ENCODE measurements at places on chromosomes 12 and 14.
A peak's percentile ranks its signal among the peaks of the same experiment; 100 is the strongest.

DNA sequence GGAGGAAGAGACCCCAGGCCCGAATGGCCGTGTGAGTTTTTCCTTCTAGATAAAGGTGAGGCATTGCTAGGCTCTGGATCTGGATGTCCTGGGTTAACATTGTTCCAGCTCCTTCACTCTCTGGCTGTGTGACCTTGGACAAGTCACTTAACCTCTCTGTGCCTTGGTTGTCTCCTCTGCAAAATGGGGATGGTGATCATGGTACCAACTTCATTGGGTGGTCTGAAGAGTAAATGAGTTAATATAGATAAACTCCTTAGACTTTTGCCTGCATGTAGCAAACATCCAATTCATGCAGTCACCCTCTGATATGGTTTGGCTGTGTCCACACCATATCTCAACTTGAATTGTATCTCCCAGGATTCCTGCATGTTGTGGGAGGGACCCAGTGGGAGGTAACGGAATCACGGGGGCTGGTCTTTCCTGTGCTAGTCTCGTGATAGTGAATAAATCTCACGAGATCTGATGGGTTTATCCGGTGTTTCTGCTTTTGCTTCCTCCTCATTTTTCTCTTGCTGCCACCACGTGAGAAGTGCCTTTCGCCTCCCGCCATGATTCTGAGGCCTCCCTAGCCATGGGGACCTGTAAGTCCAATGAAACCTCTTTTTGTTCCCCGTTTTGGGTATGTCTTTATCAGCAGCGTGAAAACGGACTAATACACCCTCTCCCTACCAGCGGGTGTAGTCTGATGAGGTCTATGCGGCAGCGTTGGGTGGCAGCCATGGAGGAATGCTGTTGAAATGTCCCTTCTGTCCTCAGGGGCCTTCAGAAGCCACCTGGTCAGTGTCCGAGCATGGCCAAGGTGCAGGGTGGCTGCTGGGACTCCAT, 256.1 kb downstream of the GLT1D1 start:
- DNase-seq, result no peak

DNA sequence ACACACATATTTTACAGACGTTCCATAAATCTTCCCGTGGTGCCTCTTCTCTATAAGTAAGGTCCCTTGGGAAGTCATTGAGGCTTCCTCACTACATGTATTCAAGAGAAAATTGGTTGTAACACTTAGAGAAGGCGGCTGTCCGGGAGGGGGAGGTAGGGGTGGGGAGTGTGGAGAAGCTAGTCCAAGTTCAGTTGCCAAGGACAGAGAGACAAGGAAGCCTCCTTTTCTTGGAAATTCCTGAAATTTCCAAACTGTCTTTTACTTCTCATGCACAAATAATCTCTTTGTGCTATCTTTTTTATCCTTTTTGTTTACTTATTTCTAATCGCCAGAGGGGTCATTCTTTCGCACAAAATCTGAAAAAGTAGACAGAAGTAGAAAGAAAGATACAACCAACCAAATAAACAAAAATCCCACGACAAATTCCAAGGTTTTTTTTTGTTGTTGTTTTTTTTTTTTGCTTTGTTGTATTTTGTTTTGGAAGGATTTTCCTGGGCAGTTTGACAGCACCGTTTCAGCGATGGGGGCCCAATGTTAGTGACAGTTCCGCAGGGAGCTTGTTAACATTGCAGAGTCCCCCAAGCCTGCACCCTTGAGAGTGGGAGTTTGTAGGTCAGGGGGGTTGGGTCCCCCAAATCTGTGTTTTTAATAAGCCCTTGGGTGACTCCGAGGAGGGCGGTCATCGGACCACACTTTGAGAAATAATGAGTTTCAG, 45.2 kb downstream of the MAP1LC3B2 start:
- DNase-seq, result no peak

DNA sequence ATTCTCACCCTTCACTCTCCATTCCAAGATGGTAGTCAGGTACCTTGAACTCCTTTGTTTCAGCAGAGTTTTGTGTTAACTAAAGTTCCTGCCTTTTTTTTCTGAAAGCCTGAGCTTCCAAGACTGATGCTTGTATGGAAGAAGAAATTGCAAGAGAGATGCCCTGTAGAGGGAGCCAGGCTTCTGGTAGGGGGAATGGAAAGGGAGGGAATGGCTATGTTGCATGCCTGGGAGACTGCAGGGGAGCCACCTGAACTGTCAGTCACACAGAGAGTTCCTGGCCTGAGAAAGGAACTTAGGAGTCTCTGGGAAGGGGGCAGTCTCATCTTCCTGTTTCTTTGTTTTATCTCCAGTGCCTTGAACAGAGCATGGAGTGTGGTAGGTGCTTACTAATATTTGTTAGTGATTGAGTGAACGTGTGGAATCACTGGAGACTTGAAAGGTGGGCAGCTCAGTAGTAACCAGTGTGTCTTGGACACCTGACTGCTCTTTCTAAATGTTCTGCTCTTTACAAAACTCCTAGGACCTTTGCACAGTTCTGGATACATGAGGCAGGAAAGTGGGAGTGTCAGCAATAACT, 132.2 kb downstream of the ANO4 start:
- DNase-seq, result peak; percentile 58

DNA sequence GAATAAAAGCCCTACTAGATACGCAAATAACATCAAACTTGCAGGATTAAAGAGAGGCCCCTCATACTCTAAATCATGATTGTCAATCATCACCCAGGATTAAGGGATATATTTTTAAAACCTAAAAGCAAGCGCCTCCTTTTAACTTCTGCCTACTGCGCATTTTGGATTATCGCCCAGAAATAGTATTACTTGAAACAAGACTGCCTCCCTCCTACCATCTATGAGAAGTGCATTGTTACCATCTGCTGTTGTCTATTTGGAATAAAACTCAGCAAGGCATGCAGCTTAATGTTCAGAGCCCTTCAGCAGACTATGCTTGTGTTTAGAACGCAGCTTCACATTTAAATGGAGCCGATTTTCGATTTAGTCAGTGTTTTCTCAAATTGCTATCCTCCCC, 79.6 kb downstream of the EXOC5 start:
- DNase-seq, result peak; percentile 6

DNA sequence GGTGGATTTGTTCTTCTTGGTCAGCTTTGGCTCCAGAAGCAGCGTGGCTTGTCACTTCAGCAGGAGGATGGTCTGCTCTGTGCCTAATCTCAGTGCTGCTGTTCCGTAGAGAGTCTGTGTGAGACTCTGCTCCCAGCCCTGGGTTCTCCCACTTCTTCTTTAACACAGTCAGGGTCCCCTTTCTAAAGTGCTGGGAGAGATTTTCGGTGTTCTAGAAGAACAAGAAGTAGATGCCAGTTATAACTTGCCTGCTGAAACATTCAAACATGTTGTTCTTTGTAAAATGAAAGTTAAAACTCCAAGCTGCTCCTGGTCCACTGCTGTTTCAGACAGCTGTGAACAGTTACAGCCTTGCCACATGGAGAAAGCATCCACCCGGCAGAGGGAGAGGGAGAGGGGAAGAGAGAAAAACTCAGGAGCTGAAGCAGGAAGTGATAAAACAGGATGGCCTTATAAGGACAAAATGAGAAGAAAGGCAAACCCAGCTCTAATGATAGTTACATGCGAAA, 55.2 kb upstream of the CERS5 start:
- peak; percentile 76 for DNase-seq

- DNase-seq, result no peak
Measured at GRCh38 chr12:108633081-108633533, 587 bp downstream of the SELPLG start.

- DNase-seq, result peak; percentile 74
Measured at GRCh38 chr12:120116441-120116791, at the start of gene RAB35. Gene RAB35, minus strand, starts transcription at chr12:120116753. Its CDS starts 103 bp downstream, at chr12:120116650.

DNA sequence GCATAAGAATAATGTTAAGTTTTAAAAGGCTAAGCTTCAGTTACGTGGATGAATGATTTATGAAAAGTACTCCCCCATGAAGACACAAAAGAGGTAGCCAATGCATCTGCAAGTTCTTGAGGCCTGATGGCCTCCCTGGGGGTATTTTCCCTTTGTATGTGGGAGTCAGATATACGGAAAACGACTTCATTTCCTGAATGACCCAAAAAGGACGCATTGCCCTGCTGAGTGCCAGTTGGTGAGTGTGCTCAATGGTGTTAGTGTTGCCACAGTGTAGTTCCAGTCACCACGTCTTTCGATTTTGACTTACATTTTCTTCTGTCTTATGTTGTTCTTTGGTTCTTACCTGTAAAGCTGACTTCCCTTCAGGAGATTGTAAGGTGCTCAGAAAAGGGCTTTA, 8.0 kb downstream of the ETV6 start:
- peak; percentile 17 for DNase-seq

DNA sequence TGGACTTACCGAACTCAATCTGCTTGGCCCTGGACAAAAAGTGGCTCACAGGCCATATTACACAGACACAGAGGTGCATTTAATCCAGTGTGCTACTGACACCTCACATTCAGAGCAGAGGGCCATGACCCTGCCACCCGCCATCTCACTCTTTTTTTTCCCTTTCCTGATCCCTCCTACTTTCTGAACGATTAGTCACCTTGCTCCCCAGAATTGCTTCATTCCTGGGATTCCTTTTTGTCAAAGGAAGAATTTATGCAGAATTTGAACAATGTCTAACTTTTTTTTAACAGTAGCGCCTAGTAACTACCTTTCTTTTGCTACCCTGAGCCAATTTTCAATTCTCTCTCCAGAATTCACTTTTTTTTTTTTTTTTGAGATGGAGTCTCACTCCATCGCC, 4.6 kb downstream of the PKP2 start:
- peak; percentile 87 for DNase-seq

DNA sequence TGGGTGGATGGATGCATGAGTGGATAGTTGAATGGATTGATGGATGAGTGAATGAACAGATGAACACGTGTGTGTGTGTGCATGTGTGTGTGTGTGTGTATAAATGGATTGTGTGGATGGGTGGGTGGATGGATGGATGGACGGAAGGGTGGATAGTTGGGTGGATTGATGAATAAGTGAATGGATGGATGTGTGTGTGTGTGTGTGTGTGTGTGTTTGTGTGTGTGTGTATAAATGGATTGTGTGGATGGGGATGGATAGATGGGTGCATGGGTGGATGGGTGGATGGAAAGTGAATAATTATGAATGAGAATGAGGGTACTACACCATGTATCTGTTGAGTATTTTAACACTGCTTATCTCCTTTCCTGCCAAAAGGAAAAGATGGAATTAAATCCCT, 986 bp downstream of the KRT77 start:
- DNase-seq, result no peak

DNA sequence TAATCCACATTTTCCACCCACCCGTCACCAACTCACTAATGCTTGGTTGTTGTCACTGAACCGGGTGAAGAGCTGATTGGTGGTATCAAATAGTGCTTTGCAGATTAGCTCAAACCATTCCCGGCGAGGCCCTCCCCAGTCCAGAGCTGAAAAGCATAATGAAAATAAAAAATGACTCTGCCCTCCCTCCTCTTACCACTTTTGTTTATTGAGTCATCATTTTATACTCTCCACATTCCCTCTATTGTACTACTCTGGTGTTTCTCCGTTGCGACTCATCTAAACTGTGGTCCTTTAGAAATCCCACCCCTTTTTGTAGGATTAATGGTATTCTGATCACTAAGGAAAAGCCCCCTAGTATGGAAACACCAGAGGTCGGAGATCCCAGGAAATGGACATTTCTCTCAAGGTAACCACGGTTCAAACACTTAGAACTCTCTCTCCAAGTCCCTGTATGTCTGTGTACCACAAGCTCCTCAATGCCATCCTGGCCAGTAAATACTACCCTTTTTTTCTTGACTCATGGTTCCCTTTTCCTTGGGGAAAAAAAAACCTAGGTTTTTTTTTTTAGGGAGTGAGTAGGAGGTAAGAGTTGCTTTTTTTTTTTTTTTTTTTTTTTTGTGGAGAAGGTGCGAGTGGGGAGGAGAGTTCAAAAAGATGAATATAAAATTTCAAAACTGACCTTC, 42.0 kb downstream of the AREL1 start:
- no peak for DNase-seq

- DNase-seq, result no peak
Measured at GRCh38 chr14:97930166-97930565, 1133.0 kb downstream of the VRK1 start.

- no peak for DNase-seq
Measured at GRCh38 chr12:42448841-42449240, 122.9 kb downstream of the PPHLN1 start.

DNA sequence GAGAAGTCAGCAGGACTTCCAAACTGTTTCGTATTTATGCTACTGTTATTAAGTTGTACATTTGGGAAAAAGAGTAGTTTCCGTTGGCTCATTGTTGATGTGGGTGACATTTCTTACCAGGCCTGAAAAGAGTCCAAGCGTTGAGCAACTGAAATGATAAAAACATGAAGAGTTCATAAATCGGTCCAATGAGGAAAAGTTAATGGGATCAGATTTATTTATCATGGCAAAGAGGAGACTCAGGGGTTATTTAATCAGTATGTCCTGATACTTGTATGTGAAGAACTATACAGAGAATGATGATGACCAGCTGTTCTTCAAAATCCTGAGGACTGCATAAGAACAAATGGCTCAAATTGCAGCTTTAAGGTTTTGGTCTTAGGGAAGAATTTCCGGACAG, 7.7 kb downstream of the VRK1 start:
- DNase-seq, result no peak

DNA sequence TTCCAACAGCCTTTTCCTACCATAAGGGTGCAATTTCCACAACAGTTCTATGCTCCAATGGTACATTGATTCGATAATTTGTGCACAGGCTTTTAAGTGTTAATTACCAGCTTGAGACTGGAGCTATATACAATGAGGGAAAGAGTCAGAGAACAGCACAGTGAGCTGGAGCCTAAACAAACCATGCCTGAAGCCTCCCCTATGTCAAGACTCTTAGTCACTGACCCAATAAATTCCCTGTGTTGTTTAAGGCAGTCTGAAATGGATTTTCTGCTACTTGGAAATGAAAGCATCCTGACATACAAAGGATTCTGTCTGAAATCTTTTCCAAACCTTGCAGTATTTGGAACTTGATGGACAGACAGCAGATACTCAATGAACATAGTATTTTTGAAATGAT, 149.0 kb downstream of the EFCAB11 start:
- no peak for DNase-seq

GRCh38 chr14:80388980-80389711, 177.8 kb upstream of the DIO2 start:
- DNase-seq, result peak; percentile 96

DNA sequence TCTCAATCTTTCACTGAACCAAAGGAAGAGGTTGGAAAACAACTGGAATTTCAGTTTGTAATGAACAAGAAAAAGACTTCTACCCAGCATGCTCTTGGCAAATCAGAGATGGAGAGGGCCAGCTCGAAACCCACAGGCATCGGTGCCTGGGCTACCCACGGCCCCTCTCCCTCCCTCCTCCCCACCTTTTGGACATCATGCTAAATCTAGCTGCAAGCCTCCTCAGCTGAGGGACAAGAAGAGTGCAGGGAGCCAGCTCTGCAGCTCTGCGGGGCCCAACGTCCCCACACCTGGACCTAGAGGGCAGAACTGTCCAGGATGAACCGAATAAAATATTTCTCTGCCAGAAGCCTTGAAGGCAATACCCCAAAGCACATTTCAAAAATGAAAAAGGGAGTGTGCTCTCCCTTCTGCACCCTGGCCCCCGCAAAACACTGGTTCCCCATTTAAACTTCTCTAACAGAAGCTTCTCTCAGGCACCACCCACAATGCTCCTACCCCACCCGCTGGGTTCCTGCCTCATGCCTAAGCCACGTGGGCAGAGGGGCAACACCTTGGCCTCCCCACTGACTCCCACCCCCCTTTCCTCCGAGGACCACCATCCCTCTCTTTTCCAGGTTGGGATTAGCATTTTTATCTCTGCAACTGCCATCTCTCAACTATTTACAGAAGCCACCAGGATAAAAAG, 8.2 kb downstream of the CAMKK2 start:
- no peak for DNase-seq

- peak; percentile 98 for DNase-seq
Measured at GRCh38 chr12:62726471-62726980, 208.4 kb downstream of the PPM1H start.

Data from renal cortical epithelial cell (primary cell).